ENCODE measurements at places on chromosomes 13 and 19.

DNA sequence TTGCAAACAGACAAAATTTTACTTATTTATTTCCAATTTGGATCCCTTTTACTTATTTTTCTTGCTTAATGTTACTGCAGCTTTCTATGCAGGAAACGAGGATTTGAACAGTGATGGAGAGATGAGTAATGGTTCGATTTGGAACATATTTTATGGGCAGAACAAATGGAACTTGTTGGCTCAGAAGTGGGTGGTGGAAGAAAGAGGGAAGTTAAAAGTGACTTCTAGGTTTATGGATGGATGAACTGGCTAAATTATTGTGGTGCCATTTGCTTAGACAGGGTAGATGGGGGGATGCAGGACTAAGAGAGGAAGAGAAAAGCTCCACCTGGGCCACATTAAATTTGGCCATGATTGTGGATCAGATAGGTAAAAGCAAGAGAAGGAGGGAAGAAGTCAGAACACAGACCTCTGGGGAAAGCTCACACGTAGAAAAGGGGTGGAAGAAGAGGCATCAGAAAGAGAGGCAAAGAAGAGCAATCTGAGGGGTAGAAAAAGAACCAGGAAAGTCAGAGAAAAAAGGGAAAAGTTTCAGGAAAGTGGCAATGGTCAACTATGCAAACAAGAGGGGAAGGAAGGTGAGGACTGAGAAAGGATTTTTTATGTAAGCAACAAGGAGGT lies 768 bp upstream of the CYSLTR2 start:
- no peak for DNase-seq

DNA sequence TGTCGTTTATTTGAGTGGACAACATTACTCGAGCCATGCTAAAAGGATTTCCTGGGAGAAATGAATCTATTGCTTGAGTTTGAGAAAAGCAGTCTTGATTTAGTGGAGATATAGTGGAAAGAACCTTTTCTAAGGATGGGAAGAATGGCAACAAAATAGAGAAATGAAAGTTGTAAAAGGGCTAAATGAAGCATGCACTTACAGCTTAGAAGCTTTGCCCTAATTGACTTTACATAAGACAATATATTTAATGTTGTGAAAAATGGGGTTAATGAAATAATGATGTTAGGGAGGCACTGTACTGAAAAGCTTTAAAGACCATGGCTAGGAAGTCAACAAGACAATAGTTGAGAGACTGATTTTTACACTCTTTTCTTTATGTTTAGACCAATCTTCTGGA lies 35.4 kb downstream of the SLC10A2 start:
- no peak for DNase-seq

DNA sequence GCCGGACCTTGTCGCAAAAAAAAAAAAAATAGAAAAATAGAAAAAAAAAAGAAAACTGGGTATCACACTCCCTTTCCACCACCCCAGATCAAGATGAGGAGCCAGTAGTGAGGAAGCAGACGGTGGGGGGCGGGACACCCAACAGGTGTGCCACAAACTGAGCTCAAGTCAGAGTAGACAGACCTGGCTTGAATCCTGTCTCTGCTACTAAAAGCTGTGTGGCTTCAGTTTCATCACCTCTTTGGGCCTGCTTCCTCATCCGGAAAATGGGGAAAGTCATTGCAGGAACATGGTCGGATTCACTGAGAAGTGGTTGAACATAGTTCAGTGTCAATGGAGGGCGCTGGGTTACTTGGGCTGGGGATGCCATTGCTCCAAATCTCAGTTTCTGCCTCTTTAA lies 2.9 kb downstream of the HIF3A start:
- DNase-seq, result no peak

DNA sequence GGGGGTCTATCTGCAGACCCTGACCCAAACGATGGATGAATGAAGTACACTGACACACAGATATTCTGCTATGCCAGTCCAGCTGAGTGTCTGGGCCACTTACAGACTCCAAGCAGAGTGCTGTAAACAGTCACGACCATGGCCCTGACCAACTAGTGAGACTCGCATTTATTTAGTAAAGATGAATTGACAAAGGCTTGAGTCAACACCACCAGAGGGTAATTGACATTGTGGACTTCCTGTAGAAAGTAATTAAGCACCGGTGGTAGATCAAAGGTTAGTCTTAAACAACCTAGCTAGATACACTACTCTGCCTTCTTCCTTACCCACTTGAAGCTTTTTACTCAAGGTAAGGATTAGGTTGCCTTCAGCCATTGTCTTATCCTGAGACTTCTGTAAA lies 63.4 kb upstream of the KPNA3 start:
- DNase-seq, result no peak

DNA sequence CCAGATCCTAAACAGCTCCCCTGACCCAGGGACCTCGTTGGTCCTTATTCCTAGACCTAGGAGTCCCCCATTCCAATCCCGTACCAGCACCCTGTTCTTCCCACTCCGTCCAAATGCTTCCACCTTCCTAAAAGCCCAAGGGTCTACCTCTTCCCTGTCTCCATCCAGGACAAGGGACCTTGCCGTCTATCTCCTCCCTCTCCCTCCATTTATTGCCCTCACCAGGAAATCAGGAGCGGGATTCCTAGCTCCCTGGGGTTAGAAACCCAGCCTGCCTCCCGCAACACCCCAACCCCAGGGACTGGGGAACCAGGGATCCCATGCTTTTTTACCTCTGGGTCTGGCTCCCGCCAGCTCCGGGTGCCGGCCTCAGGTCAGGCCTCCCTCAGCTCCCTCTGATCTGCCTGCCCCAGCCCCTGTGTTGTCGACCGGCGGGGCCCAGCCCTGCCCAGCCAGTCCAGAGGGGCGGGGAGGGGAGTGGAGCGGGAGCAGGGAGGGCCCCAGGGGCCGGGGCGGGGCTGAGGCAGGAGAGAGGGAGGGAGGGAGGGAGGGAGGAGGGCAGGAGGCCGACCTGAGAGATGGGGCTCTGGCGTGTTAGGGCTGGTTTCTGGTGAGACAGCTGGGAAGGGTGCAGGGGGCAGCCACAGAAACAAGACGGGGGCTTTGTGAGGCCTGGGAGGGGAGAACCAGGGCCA lies at the start of gene B3GNT8:
B3GNT8 (minus strand) TSS at position 423 of the 695 bp plus-strand sequence. CDS start 596 bp downstream, outside the sequence.
- DNase-seq, result peak; percentile 38

- DNase-seq, result no peak
Observed at GRCh38 chr13:93635616-93636032, 409.0 kb downstream of the GPC6 start.

DNA sequence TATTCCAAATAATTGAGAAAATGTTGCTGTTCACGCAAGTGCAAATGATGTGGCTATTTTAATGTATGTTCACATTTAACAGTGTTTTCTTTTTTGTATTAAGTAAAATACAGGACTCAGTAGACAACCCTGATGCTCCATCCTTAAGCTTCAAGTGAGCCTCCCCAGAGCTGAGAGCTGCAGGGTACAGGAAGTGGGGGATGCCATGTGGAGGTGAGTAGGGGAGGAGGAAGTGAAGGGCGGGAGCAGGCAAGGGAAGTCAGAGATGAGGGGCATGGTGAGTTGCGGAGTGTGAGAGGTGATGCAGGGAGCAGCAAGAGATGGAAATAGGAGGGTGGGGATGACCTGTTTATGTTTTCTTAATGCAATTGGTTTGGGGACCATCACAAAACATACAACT lies 711.0 kb downstream of the UQCRFS1 start:
- DNase-seq, result no peak
